Thoracic aorta (tissue), 2 donors: ENCODE measurements at places on chromosomes 5 and 9.

GRCh38 chr9:86732514-86733171 lies 214.7 kb downstream of the GAS1 start:
- no peak for DNase-seq

- no peak for DNase-seq
Observed at GRCh38 chr5:54653956-54654614, 136.5 kb downstream of the SNX18 start.

DNA sequence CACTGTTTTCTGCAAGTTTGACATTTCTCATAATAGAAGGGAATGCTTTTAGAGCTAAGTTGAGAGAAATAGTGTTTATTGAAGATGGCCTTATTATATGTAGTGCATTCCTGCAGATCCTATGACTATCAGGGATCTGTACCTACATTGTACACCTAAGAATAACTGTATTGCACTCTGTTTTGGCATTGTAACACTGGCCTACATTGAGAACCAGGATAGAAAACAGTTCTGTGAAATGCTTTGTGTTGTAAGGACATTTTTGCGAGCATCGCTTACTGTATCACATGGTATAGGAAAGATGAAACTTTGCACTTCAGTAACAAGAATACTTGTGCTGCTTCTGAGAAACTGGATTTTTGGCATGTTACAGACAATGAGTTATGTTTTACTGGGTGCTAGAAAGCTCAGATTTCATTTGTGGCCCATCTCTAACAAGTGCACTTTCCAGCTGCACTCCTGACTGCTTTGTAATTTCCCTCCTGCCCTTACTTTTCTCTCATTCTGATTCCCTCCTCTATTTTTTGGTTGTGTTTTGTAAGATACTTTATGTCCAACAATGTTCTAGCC lies 30.6 kb downstream of the C9orf85 start:
- DNase-seq = no peak

GRCh38 chr9:119050281-119050680 lies 319.0 kb downstream of the BRINP1 start:
- no peak for DNase-seq

GRCh38 chr5:145316282-145316681 lies 518.9 kb downstream of the PRELID2 start:
- no peak for DNase-seq

- no peak for DNase-seq
Observed at GRCh38 chr5:170632266-170632984, 128.6 kb downstream of the KCNIP1 start.

GRCh38 chr5:150404941-150405816 lies 7.5 kb downstream of the CD74 start:
- DNase-seq = no peak

DNA sequence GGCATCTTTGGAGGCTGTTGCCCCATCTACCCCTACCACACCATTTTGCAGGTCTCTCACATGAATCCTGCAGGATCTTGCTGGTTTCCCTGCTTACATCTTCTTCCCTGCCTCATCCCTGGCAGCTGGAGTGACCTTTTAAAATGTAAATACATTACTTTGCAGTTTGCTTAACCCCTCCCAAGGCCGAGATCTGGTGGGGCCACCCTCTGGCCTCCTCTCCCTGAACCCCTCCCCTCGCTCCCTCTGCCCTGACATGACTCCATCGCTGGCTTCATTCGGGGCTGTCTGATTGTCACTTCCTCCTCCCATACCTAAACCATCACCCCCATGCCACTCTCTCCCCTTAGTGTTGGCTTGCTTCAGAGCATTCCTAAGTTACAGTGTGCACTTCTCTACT lies 12.6 kb upstream of the PALM2AKAP2 start:
- no peak for DNase-seq

- DNase-seq = no peak
Observed at GRCh38 chr9:136648751-136649150, 14.0 kb upstream of the EGFL7 start.
